ENCODE measurements at places on chromosomes 12 and 14.

- DNase-seq, result no peak
Observed at GRCh38 chr12:45781080-45781479, 51.6 kb downstream of the ARID2 start.

DNA sequence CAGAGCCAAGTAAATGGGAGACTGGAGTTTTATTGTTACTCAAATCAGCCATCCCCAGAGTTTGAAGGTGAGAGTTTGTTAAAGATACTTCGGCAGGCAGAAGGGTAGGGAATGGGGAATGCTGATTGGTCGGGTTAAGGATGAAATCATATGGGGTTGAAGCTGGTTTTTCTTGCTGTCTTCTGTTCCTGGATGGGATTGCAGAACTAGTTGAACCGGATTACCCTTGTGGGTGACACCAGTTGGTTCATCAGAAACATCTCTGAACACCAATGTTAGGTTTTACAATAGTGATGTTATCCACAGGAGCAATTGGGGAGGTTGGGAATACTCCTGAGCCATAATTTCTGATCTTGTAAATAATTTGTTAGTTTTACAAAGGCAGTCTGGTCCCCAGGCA is 18.7 kb upstream of the SMCO2 start:
- DNase-seq, result no peak

DNA sequence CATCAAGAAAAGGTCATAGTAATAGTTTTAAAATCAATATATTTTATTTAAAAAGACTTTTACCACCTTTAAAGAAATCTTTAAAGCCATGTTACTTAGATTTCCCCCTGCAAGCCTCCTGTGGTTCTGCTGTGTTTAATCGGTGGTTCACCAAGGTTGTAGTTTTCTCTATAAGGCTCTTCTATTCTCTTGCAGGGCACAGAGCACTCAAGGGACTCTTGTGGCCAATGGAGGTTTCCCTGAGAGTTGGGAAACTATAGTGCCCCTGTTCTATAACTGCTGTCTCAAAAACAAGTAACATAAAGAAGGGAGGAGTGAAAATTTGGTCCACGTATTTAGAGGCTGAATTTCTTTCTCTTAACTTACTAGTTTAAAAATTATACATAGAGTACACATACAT is 25.0 kb downstream of the DACT1 start:
- no peak for DNase-seq

DNA sequence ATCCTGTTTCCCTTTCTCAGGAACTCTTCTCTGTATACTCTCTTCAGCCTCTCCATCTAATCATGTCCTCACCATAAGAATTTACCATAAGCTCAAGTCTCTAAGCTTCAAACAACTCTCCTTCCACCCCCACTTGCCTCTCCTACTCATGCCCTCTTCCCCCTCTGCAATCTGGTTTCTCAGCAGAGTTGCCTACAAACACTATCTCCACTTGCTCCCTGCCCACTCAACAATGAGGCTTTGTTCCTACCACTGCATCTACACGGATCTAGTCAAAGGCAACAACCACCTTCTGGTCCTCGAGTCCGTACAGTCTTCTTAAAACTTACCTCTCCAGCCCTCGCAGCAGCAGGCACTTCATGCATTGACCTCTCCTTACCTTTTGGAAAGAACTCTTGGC is 17.2 kb upstream of the FBLN5 start:
- DNase-seq, result no peak

- DNase-seq, result no peak
Observed at GRCh38 chr14:104352493-104353220, 214.3 kb downstream of the KIF26A start.

DNA sequence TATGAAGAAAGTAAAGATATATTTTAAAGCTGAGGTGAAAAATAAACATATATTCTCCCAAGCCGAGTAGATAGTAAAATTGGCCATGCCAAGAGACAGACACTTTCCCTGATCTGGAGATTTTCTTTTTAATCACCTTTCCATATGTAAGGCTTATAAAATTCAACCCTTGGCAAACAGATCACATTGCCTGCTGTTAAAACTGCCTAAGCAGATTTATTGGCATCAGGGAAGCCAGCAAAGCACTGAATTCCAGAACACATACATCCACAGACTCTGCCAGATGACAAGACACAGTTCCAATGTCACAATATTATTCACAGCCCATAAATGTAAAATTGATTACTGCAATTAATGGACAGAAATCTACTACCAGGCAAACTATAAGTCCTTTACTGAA is 78.2 kb upstream of the GARIN2 start:
- no peak for DNase-seq

DNA sequence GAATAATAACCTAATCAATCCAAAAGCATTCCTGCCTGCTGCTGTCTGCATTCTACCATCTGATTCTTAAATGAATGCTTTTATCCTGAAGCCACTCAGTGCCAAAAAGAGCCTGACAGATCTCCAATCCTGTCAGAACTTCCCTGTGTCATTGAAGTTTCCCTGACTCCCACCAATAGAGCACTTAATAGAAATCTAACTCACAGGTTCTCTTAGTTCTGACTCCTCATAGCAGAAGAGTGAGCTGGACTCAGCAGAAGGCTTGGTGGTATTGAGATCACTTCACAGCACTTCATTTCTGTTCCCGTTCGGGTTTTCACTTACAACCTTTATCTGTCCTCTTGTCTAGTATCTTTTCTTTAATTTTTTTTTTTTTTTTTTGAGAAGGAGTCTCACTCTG is 102.6 kb downstream of the OTOGL start:
- no peak for DNase-seq

GRCh38 chr14:73471582-73472184 is 13.3 kb upstream of the NUMB start:
- no peak for DNase-seq

DNA sequence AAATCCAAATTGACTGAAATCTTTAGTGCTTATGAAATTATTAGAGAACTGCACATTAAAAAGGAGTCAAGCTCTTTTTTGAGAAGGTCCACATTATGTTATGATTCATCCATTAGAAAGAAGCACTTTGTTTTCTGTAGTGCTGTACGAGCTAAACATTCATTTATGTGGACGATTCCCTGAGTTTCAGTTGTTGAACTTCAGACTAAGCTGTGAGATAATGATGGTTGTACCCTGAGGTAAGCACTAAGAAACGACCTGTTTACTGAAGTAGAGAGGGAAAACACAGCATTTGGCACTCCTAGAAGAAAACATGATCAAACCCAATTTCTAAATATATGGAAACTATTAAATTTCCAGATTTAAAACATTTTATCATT is 67.3 kb upstream of the ATP2B1 start:
- DNase-seq, result no peak

DNA sequence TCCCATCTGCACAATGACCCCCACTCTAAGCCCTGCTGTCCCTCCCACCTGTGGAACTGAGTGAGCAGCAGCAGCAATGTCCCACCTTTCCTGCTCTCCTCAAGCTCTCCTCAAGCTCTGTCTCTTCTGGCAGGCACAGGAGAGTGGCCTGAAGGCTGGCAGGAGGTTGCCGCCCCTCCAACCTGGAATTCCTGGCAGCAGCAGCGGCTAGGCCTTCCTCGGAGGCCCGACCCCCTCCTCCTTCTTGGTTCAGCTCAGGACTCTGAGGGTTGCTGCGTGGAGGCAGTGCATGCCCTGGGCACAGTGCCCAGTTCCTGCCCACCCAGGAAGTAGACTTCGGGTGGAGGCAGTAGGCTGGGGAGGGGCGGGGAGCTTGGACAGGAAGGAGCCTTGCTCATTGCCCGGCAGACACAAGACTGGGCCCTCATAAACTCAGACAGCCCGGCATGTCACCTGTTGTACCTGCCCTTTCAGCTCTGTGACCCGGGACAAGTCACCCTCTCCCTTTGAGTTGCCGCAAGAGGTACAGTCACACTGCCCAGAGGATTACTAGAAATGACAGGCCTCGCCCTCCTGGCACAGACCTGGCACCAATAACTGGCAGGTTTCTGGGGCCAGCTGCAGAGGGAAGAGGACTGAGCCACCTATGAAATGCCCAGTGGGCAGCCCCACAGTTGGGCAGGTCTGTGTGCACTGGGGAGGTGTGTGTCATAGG is 2.1 kb upstream of the SERPINA1 start:
- no peak for DNase-seq

GRCh38 chr12:112419297-112420133 is 768 bp downstream of the PTPN11 start:
- peak; percentile 14 for DNase-seq

- DNase-seq, result no peak
Observed at GRCh38 chr12:106487664-106488063, 95.1 kb upstream of the RFX4 start.

DNA sequence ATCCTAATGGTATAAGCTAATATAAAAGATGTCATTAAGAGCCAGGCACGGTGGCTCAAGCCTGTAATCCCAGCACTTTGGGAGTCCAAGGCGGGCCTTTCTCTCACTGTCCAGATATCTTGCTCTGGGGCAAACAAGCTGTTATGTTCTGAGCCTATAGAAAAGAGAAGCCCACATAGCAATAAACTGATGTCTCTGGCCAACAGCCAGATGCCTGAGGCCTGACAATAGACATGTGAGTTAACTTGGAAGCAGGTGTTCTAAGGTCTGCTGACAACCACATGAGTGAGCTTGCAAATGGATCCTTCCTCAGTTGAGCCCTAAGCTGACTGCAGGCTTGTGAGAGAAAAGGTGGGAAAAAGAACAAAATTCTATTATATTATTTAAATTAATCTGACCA is 25.0 kb downstream of the YAF2 start:
- no peak for DNase-seq

- DNase-seq, result no peak
Observed at GRCh38 chr12:93587611-93588010, 15.1 kb downstream of the SOCS2 start.

DNA sequence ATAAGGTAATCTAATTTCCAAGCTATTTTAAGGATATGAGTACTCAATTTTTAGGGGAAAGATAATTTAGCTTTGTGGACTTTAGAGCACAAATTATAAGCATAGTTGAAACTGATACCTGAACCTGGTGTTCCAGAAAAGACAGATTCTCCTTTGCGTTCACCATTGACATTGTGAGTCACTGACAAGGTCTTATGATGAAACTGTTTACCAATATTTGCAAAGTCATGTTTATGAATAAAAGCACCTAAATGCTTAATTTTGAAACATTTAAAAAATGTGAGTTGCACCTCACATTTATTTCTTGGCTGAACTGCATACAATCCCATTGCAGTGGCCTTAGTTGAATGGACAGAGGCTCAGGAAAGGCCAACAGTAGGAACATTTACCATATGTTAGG is 3.9 kb downstream of the BCAT1 start:
- no peak for DNase-seq

DNA sequence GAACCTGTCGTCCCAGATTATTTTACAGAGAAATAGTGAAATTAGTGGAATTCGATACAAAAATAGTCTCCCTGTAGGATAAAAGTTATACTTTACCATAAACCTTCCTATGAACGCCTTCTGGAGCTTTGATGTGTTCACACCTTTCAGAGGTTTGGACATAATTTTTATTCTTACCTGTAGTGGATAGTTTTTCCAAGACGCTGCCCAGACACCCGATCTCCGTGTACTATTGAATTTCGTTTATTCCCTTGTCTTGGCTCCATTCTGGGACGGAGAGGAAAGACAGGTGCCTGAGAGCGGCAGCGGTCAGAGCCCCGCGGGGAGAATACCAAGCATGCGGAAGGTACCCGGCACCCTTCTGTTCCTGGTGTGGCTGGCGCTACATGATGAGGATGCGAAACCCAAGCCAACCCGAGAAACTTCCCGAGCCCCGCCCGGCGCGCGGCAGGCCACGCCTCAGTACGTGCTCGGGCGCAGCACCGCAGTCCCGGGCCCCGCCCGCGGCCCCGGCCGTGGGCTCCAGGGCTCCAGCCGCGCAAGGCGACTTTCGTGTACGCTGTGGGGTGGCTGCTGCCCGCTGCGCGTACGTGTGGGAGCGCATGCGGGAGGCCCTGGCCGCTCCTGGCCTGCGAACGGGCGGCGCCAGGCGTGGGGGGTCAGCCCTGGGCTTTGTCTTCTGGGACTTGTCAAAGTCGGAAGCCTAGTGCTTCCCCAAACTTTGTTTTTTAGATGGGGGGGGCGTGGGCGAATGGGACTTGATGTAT is 11.3 kb upstream of the SNAPC1 start:
- peak; percentile 58 for DNase-seq

DNA sequence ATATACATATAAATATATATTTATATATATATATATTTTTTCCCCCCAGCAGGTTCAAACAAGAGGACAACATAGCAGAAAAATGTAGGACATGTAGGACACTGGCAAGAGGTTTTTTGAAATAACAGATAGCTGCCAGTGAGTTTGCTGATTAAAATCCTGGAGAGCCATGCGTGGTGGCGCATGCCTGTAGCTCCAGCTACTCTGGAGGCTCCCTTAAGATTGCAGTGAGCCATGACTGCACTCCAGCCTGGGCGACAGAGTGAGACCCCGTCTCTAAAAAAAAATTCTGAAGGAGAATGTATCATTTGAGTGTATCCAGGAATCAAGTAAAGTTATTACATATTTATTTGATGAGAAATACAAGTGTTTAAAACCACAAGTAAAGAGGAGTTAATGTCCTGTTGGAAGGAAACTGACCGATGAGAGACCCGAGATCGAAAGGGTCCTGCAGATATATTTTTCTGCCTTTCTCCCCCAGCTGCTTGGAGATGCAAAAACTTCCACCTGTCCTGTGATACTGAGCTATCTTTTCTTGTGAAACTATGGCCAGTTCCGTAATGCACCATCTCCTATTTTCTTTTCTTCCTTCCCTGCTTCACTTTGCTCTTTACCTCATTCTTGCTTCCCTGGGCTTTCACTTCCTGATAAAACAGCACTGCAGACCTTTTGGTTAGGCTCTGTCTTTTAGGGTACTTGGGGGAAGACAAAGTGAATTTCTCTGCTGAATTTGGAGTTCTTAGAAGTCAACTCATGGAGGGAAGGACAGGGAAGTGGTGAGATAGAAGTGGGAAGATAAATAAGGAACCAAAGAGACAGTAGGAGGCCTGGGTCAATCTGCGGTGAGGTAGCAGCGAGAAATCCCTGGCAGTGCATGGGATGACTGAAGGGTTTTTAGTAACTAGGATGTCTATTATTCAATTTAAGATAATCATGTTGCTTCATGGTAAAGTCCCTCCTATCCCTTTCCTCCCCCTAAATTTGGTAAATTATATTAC is 41.2 kb upstream of the SLC2A13 start:
- DNase-seq, result no peak

- no peak for DNase-seq
Observed at GRCh38 chr14:73744874-73745529, 30.8 kb upstream of the PNMA1 start.

- DNase-seq, result no peak
Observed at GRCh38 chr14:75946785-75947184, 35.0 kb downstream of the TGFB3 start.

DNA sequence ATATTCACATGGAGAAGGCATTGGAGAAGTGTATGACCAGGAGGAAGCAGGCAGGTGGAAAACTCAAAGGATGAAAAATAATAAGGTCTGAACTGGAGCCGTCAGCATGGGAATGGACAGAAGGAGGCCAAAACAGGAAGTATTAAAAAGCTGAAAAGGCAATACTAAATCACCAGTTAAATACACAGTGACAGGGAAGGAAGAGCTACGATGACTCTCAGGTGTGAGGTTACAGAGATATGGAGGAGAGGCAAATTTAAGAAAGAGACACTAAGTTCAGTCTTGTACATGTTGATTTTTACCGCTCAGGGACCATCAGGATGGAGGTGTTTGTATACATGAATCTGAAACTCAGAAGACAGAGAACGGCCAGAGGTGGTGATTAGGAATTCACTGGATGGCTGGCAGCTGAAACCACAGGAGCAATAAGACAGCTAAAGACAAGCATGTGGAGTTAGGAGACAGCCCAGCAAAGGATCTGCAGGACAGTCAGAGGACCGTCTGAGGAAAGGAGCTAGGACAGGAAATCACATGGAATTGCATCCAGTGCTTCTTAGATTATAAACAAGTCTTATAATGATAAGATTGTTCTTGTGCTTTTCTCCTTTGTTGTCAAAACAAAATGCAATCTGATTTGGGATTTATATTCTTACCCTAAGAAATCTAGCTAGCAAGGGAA is 33.9 kb upstream of the CDKN3 start:
- no peak for DNase-seq
